Thoracic aorta (tissue), 2 donors: ENCODE measurements at places on chromosomes 1 and 21.
A peak's percentile ranks its signal among the peaks of the same experiment; 100 is the strongest.

DNA sequence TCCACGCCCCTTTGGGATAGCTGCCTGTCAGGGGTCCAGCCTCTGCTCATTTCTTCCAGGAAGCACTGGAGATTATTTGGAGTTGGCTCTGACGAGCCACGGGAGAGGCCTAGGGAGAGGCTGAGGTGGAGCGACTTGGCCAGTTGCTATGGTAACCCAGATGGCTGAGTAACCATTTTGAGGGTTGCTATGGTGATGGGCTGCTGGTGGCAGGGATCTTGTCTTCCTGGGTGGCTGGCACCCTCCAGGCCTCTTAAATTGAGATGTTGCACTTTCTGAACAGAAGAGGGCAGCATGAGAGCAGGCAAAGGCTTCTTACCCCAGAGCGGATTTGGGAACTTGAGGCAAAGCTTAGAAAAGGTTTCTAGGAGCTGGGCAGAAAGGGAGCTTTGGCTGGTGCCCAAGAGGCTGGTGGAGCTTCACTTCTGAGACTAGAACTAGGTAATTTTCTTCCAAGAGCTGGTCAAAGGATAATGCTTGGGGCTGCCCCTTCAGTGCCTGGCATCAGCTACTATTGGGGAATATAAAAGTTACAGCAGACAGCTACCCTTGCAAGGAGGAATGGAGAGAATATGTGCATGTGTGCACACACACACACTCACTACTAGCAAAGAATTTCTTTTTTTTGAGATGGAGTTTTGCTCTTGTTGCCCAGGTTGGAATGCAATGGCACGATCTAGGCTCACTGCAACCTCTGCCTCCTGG lies 72.5 kb downstream of the NDUFS5 start:
- peak; percentile 71 for DNase-seq

GRCh38 chr1:219083631-219084030 lies 90.0 kb upstream of the LYPLAL1 start:
- no peak for DNase-seq

GRCh38 chr1:36463803-36464604 lies at the start of gene MRPS15:
MRPS15 (minus strand) TSS chr1:36464384; CDS start chr1:36464275, 109 bp downstream.
- DNase-seq, result peak; percentile 90

GRCh38 chr21:36847189-36847588 lies 119.3 kb downstream of the HLCS start:
- DNase-seq, result no peak

- no peak for DNase-seq
Observed at GRCh38 chr1:61268546-61269240, 186.3 kb downstream of the NFIA start.

- no peak for DNase-seq
Observed at GRCh38 chr1:161989108-161989507, 34.6 kb downstream of the OLFML2B start.

- DNase-seq, result no peak
Observed at GRCh38 chr1:36208978-36209703, 15.1 kb upstream of the THRAP3 start.

DNA sequence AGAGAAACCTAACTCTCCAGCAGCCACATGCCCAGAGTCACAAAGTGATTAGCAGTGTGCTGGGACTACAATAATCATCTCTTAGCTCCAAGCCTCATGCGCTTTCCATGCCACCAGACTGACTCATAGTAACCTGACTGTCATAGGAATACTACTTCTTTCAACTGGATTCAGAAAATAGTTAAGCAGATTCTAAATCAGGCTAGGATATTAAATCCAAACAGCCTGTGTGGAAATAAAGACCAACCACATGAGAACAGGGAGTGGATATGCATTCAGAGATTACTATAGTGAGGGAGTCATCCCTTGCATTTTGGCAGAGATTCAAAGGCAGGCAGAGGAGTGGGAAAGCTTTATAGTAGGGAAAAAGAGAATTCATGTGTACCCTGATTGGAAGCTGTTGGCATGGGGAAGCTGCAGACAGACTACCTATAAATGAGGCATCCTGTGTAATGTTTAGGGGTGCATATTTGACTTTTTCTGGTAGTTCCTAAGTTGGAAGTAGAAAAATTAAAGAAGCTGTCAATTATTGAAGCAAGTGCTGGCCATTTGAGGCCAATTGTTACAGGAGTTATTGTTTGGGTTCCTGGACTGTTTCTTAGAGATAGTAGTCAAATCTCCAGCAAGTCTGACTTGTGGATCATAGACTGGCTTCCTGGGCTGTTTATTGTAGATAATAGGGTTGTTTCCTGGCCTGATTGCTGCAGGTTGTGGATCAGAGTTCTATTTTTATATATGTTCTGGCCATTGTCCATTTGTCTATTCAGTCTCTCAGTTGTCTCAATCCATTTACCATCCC lies 31.7 kb upstream of the DNAH14 start:
- no peak for DNase-seq

GRCh38 chr1:113392541-113393128 lies 2.3 kb downstream of the MAGI3 start:
- DNase-seq, result no peak

DNA sequence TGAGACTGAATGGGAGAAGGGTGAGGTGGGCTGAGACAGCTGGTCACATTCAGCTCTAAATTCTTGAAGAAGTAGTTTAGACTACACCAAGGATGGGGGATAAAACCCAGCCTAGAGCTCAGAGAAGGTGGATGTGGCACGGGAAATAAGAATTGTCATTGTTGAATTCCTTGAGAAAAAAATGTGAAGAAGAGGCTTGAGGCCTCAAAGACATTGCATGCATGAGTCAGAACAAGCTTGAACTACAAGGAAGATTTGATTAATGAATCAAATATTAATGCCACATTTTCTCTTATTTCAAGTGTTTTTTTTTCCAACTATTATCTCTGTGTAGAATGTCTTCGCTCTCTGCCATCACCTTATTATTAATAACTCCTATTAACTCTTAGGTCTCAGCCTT lies 58.9 kb downstream of the MAP3K7CL start:
- DNase-seq, result no peak

DNA sequence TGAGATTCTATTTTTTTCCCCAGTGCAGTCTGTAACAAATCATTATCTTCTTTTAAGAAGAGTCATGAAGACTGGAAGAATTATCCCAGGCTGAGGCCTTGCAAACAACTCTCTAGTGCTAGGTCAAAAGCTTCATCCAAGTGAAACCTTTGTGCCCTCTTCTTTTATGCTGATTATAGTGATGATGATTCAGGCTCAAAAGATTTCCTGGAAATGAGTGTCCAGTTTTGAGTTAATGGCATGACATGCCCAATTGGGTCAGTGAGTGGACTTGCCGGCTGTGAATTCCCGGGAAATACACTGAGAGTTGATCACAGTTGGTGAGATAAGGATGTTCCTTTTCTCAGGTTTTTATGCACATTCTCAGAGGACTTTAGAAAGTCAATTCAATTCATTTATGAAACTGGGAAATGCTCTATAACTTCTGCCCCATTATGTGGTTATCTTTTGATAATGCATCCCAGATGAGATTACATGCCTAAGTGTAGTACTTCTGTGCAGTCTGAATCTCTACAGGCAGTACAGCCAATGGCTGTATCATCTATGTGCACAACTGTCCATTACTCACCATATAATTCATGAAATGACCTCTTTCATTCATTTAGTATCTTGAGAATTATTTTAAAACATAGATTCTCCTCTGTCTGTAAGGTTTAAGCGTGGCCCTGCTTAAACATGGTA lies 66.2 kb downstream of the S1PR1 start:
- DNase-seq, result no peak

GRCh38 chr1:43299101-43299500 lies 1.7 kb upstream of the TIE1 start:
- no peak for DNase-seq

DNA sequence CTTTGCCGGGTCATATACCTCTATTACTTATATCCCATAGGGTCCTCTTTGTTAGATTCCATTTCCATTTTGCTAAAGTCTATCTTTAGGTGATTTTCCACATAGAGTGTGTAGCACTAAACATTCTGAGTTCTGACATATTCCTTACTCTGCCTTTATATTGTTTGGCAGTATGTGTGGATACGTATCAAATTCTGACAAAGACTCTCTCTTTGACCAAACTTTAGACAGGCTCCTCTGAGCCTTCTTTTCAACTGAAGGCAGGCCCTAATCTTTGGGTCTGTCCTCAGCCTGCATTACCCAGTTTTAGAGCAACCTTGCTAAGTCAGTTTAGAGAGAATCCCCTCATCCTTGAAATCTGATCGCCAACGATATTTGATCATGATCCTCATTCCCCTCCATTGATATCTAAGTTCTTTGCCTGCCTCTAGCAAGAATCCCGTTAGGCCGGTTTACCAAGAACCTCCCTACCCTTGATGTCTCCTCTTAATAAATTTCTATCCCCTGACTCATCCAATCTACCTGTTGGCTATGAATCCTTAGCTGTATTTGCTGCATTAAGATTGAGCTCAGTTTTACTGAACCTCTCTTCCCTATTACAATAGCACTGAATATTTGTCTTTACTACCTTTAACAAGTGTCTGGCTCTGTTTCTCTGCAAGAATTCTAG lies 10.4 kb upstream of the PPT1 start:
- DNase-seq, result no peak

- no peak for DNase-seq
Observed at GRCh38 chr1:207364614-207365013, 43.1 kb downstream of the CD55 start.

- no peak for DNase-seq
Observed at GRCh38 chr1:39376656-39377055, 114.8 kb upstream of the BMP8A start.

DNA sequence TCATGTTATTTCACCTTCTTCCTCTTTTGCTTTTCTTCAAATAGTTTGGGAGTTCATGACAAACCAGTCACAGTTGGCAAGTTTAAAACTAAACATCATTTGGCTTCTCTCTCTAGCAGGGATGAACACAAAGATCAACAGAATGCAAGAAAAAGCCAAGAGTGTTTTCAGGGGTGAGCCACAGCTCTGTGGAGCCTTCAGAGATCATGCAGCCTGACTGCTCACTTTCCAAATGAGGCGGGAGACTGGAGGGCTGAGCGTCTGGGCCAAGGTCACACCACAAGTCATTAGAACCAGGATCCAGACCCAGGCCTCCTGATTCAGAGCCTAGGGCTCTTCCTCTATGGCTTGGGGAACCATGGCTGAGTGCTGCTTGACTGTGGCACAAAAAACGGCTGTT lies 2.7 kb downstream of the DPT start:
- DNase-seq, result no peak

GRCh38 chr1:19287436-19288185 lies 959 bp downstream of the AKR7A3 start:
- no peak for DNase-seq

DNA sequence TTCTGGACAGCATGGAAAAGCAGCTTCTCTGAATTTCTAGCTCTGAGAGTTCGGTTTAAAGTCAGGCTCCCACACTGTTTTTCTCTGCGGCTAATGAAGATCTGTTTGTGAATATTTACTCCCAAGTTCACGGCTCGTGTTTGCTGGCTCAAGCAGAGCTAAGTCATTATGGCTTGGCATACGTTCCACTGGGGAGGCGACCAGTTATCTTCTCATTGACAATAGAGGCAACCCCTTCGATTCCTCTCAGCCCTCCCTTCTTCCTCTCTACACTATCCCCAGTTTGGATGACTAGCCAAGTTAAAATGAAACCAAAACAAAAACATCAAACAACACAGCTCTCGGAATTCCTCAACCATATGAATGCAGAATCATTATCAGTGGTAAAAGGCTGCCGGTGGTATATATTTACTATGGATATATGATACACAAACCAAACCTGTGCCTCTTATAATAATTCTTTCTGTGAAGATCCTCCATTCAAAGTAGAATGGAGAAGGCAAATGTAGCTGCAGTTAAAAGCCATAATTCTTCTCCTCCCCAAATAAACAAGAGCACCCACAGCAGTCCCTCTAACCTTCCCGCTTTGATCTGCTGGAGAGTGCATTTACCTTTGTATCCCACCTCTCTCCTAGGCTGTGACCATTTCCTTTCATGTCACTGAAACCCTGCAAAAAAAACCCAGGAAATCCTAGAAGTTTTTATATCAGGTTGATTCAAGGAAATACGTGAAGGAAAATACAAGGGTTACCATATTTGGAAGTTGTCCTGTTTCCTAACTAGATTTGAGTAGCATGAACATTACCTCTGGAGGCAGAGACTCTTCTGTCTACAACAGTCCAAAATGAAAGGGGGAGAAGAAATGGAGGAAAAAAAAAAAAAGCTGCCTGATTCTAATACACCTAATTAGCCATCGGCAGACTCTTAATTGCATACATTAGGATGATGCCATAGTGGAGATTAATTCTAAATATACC lies 108.3 kb upstream of the USH2A start:
- DNase-seq, result no peak

DNA sequence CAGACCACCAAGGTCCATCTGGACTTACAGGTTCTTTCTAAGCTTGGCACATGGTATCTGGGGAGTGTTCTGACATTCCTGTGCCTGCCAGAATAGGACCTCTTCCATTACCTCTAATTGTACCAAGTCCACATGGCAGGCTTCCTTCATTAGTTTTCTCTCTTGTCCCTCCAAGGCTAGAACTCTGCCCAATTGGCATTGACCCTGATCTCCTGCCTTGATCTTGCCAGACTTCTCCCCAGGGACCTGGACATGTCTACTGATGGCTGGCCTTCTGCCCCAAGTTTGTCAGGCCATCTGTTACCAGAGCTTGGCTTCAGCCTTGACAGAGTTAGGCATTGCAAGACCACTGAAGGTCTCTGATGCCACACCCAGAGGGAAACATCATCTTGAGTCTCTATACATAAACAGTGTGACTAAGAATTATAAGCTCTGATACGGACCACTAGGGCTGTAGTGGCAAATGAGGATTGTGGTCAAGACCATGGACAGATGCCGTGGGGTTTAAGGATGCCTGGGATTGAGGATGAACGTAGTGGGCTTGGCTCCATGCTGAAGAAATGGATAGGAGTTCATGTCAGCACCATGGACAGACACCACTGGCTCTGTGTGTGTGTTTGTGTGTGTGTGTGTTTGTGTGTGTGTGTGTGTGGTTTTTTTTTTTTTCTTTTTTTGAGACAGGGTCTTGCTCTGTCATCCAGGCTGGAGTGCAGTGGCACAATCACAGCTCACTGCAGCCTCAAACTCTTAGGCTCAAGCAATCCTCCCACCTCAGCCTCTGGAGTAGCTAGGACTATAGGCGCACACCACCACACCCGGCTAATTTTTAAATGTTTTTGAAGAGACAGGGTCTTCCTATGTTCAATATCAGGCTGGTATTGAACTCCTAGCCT lies 19.5 kb upstream of the PSMB2 start:
- no peak for DNase-seq

- DNase-seq, result no peak
Observed at GRCh38 chr1:233652526-233652925, 38.6 kb downstream of the KCNK1 start.
